Cardiac septum (tissue), 1 donor: ENCODE measurements at places on chromosomes 2 and 18. TPM values are rescaled to one million over a fixed set of nuclear protein-coding genes. Genes with fewer than 3 reads are reported as not detected.
A peak's percentile ranks its signal among the peaks of the same experiment; 100 is the strongest.

ACVR2A gene
- 13.0 TPM for total RNA-seq

ALLC gene
- not detected for total RNA-seq

ICA1L gene
- 5.7 TPM for total RNA-seq

CCDC85A gene
- total RNA-seq, result 2.7 TPM

DNER gene
- total RNA-seq, result 1.00 TPM

FKBP7 gene
- total RNA-seq, result 6.5 TPM

RETREG2 gene
- total RNA-seq, result 31.2 TPM

GCG gene
- not detected for total RNA-seq

IL36RN gene
- not detected for total RNA-seq

DCC gene
- total RNA-seq, result not detected

COPS7B gene
- 23.4 TPM for total RNA-seq

STARD6 gene
- total RNA-seq, result not detected

PDE1A gene
- 9.6 TPM for total RNA-seq

UGT1A1 gene
- total RNA-seq, result not detected

PAX3 gene
- total RNA-seq, result 0.19 TPM

SH3RF3 gene
- 11.2 TPM for total RNA-seq

AGXT gene
- total RNA-seq, result not detected

MORN2 gene
- 12.6 TPM for total RNA-seq

PLA2R1 gene
- total RNA-seq, result 3.0 TPM

FAM110C gene
- total RNA-seq, result 4.0 TPM

AKAIN1 gene
- not detected for total RNA-seq

PRSS56 gene
- total RNA-seq, result not detected

DNA sequence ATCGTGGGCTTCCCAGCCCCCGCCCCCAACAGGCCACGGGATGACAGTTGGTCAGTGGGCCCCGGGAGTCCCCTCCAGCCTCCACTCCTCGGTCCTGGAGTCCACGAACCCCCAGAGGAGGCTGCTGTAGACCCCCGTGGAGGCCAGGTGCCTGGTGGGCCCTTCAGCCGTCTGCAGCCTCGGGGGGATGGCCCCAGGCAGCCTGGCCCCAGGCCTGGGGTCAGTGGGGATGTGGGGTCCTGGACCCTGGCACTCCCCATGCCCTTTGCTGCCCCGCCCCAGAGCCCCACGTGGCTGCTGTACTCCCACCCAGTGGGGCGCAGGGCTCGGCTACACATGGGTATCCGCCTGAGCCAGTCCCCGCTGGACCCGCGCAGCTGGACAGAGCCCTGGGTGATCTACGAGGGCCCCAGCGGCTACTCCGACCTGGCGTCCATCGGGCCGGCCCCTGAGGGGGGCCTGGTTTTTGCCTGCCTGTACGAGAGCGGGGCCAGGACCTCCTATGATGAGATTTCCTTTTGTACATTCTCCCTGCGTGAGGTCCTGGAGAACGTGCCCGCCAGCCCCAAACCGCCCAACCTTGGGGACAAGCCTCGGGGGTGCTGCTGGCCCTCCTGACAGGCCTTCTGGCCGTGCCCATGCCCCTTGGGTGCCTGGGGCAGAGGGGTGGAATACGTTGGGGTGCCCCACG, 7.6 kb downstream of the NEU4 start:
- peak; percentile 49 for DNase-seq

DNA sequence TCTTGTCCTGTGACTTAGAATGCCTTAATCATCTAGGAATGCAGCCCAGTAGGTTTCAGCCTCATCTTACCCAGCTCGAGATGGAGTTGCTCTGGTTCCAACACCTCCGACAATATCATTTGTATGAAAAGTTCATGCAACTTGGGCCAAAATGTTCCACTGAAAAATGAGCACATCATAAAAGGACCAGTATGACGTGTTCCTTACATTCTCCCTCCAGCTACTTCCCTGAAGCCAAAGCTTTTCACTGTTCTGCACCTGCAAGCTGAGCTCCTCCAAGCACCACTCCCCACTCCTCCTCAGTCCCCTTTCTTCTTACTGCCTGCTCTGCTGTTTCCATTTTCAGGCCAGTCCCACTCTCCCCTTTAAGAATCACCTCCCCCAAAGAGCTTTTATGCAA, 23.1 kb downstream of the TMEM182 start:
- DNase-seq, result no peak

- DNase-seq, result no peak
Observed at GRCh38 chr2:101371636-101372035, 15.7 kb downstream of the CREG2 start.

GRCh38 chr2:50401772-50402653, 629.9 kb downstream of the NRXN1 start:
- no peak for DNase-seq

GRCh38 chr2:214376618-214377285, 34.1 kb upstream of the VWC2L start:
- no peak for DNase-seq

- DNase-seq, result no peak
Observed at GRCh38 chr2:215517391-215517790, 81.5 kb upstream of the FN1 start.

- no peak for DNase-seq
Observed at GRCh38 chr2:228048838-228049490, 132.5 kb downstream of the SPHKAP start.

- DNase-seq, result no peak
Observed at GRCh38 chr2:207281436-207281835, 115.7 kb upstream of the KLF7 start.

GRCh38 chr2:25159949-25160348, 8.4 kb downstream of the POMC start:
- DNase-seq, result peak; percentile 3

GRCh38 chr2:120770176-120770575, 34.5 kb downstream of the GLI2 start:
- peak; percentile 64 for DNase-seq

- no peak for DNase-seq
Observed at GRCh38 chr2:44398243-44398897, 36.6 kb downstream of the CAMKMT start.

GRCh38 chr2:240358821-240359397, 76.6 kb upstream of the GPC1 start:
- peak; percentile 66 for DNase-seq

DNA sequence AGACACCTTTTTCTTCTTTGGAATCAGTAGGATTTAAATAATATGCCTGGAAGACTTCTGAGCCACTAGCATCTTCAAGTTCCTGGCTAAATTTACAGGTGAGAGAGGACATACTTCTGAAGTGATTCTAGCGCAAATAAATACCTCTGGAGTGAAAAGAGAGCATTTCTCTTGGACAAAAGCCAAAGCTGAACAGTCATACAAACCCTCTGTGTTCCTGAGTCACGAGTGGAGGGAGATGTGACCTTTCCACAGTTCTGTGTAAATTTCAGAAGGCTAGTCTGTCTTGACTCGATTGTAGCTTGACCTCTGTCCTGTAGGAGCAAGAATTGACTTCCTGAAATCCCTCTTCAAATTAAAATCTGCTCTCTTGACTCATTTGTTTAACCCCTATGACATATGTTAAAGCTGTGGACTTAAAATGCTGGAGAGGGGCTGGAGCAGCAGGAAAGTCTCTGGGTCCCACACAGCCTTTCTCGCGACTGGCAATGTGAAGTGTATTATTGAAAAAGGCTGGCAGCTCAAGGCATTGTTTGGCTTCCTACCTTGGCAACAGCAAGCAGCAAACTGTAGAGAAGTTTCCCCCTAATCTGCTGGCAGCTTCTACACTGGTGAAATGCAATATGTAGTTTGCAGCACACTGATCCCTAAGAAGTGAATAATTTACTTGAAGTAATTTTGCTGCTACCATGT, 79.6 kb upstream of the GCFC2 start:
- DNase-seq, result no peak

GRCh38 chr2:10982931-10983701, 71.4 kb downstream of the KCNF1 start:
- DNase-seq, result peak; percentile 77

DNA sequence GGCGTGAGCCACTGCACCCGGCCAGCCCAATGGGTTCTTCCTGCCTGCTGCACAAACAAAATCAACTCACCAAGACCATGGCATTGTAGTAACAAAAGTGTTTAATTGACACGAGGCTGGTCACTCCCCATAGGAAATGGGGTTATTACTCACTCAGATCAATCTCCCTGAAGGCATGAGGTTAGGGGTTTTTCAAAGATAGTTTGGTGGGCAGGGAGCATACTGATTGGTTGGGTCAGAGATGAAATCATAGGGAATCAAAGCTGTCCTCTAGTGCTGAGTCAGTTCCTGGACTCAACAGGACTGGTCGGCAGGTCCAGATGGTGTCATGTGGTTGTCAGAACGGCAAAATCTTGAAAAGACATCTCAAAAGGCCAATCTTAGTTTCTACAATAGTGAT, 122.1 kb downstream of the TMEM17 start:
- DNase-seq, result no peak

- DNase-seq, result no peak
Observed at GRCh38 chr18:57916684-57917083, 113.6 kb upstream of the ATP8B1 start.

GRCh38 chr2:216516730-216517350, 18.2 kb downstream of the RPL37A start:
- no peak for DNase-seq

- no peak for DNase-seq
Observed at GRCh38 chr2:17627434-17627833, 86.9 kb downstream of the VSNL1 start.

DNA sequence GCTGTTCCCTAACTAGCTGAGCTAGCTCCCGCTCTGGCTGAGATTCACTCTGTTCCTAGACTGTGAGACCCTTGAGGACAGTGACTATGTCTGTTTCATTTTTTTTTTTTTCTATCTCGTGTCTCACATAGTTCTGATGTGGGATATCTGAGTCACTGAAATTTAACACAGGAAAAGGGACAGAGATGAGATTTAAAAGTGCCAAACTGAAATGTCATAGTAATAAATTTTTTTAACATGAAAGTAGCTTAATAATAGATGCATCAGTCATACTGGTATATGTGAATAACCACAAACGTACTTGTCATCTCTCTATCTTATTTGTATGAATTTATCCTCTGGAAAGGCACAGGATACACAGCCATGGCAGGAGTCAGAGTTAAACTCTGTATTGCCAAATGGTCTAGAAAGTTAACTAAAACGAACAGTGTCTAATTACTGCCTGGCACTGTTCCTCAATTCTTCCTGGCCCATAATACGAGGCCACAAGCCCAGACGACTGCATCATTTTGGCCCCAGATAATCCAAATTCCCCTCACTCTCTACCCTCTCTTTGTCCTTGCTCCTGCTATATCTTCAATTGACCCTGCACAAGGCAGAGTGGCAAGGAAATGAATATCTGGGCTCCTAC, 87.5 kb downstream of the SATB2 start:
- DNase-seq, result no peak

DNA sequence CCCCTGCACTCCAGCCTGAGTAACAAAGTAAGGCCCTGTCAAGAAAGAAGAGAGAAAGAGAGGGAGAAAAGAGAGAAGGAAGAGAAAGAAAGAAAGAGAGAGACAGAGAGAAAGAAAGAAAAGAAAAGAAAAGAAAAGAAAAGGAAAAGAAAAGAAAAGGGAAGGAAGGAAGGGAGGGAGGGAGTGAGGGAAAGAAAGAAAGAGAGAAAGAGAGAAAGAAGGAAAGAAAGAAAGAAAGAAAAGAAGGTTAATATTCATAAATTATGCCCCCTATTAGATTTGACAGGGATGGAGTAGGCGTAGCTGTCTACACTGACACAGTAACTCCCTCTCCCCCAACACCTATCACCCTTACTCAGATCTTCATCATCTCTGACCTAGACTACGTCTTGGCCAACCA, 202.3 kb downstream of the SP3 start:
- DNase-seq, result no peak

DNA sequence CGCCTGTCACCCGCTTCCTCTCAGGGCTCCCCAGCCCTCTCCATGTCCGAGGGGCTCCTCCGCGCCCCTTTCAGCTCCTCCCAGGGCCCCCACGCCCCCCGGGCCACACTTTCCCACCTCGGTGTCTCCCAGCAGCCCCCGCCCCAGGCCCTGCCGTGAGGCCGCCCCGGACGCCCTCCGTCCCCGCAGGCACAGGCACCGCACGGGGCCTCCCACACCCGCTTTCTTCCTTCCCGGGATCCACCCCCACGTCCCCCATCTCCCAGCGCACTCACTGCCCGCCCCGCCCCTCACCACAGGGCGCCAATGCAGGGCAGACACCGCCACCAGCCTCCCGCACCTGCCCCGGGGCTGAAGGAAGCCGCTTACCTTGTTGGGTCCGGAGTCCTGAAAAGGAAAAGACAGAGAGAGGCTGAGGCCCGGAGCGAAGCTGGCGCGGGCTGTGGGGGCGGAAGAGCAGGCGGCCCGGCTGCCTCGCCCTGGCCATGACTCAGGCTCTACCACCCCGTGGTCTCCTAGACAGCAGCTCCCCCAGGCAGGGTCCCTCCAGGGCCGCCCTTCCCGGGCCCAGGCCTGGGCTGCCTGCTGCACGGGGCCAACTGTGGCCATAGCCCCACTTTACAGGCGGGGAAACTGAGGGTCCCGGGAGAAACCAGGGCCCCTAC, 37.7 kb downstream of the KIF1A start:
- DNase-seq, result no peak

GRCh38 chr2:127085317-127085681, 21.7 kb downstream of the BIN1 start:
- no peak for DNase-seq

DNA sequence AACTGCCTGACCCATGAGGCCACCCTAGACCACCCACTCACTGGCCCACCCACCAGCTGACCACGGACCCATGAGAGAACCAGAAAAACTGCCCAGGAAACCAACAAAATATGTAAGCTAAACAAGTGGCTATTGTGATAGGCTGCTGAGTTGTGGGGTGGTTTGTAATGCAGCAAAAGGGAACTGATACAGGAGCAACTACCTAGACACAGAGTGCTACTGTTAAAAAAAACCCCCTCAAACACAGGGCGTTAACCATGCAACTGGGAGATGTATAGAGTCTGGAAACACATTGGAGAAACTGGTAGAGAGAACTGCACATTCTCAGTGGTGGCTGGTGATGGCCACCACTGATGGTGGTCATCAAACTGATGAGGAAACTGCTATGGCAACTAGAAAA, 206.3 kb upstream of the GYPC start:
- DNase-seq, result no peak

- DNase-seq, result peak; percentile 38
Observed at GRCh38 chr2:11027195-11027594, 115.5 kb downstream of the KCNF1 start.

DNA sequence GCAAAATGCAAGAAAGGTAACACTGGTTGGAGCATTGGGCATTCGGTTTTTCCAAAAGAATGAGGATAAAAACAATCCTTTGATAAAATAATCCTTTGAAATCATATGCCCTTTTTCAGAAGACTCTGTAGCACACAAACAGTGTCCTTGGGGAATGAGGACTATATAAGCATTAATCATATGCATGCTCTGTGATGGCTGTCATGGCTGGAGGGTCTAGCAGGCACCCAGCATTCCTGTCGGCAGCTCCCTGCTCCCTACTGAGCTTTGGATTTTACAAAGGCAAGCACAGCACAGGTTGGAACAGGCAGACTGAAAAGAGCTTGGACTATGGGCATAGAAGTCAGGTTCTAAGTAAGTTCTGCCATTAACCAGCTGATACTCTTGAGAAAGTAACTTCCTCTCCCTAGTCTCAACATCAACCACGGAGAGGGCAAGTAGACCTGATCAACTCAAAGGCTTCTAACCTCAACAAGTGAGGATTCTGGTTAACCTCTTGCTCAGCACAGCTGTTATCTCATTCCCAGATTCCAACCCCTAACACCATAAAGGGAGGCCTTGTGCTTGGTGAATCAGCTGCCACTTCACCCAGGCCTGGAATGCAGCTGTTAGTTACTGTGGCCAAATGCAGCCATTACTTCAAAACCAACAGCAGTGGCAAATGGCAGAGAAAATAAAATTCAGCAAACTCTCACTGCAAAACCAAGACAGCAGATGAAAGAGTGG, 29.5 kb downstream of the GALNT14 start:
- no peak for DNase-seq
